ENCODE measurements at places on chromosomes 1 and 21.
A peak's percentile ranks its signal among the peaks of the same experiment; 100 is the strongest.

DNA sequence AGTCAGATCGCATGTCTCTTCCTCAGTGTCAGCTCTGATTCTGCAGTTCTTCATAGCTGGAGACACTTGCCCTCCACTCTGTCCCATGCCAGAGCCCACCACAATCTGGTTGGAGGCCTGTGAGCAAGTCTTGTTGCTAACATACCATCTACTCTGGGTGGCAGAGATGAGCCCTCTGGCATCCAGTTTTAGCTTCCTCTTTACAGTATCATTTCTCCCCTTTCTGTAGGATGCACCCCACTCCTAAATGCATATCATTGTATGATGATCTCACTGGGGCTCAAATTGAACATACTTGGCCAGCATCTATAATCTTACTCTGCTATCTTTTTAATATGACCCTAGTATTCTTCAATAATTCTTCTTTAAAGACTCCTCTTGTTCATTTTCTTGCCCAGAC is 16.9 kb downstream of the PCNX2 start:
- DNase-seq: no peak

GRCh38 chr1:61980561-61980960 is 214.1 kb upstream of the L1TD1 start:
- no peak for DNase-seq

DNA sequence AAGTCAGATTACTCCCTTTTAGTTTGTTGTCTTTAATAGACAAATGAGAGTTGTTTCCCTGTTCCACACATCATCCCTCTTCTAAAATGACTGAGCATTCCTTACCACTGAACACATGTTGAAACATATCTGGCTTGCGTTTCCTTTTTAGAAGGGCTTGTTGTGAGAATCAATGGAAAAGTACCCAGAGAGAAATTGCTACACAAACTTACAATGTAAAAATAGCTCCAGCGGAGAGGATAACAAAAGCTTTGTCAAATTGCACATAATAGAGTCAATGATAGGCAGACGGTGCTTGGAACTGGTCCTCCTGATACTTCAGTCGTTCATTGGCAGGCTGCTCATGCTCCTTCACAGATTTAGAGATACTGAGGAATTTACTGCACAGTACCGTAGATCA is 123.9 kb downstream of the CYYR1 start:
- DNase-seq: peak; percentile 73

GRCh38 chr1:79617777-79618176 is 611.2 kb upstream of the ADGRL4 start:
- no peak for DNase-seq

GRCh38 chr1:219463636-219464035 is 149.3 kb downstream of the ZC3H11B start:
- DNase-seq: peak; percentile 40

DNA sequence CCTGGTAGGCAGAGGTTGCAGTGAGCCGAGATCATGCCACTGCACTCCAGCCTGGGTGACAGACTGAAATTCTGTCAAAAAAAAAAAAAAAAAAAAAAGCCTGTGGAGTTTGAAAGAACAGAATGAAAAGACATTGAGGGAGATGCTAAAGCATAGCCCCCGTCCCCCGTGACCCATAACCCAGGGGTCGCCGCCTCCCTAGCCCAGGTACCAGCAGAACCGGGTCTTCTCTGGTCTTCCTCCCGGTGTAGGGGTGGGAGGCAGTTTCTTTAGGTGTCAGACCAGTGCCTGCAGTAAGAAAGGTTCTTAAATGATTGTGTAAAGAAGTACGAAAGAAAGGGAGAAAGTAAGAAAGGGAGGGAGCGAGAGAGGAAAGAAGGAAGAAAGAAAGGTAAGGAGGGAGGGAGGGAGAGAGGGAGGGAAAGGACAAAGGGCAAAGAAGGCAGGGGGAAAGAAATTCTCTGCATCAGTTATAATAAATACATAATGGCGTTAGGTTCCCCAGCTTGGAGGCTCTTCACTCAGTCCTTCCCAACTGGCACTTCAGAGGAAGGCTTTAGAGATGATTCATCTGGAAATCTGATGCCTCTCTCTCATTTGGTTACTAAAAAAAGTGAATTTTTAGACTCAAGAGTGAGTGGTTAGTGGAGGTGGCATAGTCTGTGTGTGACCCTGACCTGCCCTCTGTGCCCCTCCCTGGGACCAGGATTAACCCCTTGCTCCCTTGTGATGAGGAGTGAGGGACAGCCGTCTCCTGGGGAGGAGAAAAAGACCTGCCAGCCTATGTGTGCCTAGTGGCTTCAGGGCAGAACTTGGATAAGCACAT is 1.1 kb downstream of the IL24 start:
- peak; percentile 81 for DNase-seq

- no peak for DNase-seq
Measured at GRCh38 chr1:42924851-42925760, 33.6 kb downstream of the SLC2A1 start.

- no peak for DNase-seq
Measured at GRCh38 chr1:44025816-44026215, 5.4 kb downstream of the SLC6A9 start.

DNA sequence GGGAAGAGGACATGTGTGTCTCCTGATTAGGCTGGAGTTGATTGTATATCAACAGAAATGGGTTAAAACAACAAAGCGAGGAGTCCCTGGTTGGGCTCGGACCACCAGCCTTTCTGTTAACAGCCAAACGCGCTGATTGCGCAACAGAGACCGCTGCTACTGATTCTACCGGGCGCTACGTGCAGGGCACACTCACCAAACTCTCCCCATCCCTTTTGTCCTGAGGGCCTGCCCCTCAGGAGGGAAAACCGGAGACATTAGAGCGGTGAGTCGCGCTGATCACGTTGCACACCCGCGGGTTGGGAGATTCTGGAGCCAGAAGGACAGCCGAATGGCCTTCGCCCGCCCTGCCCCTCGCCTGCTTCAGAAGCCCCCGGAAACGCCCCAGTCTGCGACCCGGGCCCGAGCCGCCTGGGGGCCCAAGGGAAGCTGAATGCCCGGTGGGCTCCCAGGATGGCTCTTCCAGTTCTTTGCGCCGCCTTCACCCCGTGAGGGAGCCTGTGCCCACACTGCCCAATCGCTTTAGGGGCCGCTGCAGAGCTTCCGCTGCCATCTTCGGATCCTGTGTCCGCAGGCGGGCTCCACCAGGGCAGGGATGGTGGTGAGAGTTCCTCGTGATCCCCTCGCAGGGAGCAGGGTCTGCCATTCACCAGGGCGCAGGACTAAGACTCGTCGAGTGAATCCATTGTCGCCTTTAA is 165.4 kb upstream of the NBPF11 start:
- DNase-seq: no peak

- DNase-seq: peak; percentile 95
Measured at GRCh38 chr1:94926915-94927404, at the start of gene CNN3. Gene CNN3, minus strand, starts transcription at chr1:94927110. Its CDS starts 216 bp downstream, at chr1:94926894.
